NCI-H1694 (cell line): ENCODE measurements at places on chromosomes 16 and 17.

- DNase-seq: no peak
These were observed 56.7 kb upstream of the NKD1 start for GRCh38 chr16:50491516-50491915.

- no peak for DNase-seq
These were observed 14.1 kb upstream of the CCDC154 start for GRCh38 chr16:1458336-1458976.

GRCh38 chr17:21036361-21036881, 6.4 kb downstream of the USP22 start:
- no peak for DNase-seq

DNA sequence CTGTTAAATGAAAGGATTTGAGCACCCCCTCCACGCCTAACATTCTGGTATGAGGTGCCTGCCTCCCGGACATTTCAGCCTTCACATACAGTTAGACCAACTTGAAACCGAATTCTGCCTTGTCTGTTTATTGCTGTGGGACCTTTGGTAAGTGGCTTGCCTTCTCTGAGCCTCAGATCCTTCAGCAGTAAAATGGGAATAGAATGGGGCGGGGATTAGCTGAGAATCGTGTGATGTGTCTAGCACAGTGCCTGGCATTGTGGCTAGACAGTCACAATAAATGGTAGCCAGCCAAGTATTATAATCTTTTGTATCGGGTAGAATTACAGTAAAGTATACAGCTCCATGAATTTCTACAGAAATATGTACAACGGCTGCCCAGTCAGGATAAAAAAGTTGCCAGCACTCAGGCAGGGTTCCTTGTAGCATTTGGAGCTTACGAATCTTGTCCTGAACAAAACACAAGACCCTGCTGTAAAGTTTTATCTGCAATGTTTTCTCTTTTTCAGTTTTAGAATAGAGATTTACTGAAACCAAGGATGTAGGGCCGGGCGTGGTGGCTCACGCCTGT, 786 bp downstream of the TMC7 start:
- DNase-seq: no peak

GRCh38 chr17:74059479-74060240, 143.8 kb upstream of the RPL38 start:
- DNase-seq: peak; percentile 77

GRCh38 chr16:79562166-79562823, 38.2 kb downstream of the MAF start:
- no peak for DNase-seq

- DNase-seq: no peak
These were observed 612.6 kb upstream of the C16orf82 start for GRCh38 chr16:26454102-26454501.

- DNase-seq: no peak
These were observed 16.5 kb upstream of the CLEC3A start for GRCh38 chr16:78005881-78006280.

DNA sequence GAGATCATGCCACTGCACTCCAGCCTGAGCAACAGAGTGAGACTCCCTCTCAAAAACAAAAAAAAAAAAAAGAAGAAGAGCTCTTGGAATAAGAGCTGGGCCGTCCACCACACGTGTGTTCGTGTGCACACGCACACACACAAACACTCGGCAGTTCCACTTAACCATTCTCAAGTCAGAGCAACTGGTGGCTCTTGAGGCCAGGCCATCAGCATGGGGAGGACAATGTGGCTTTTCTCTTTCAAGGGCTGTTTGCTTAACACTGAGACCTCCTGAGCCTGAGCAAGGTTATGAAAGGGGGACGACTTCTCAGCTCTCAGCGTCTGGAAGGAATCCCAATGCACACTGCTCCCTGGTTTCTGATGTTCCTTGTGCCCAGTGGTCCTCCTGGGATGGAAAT, 444.9 kb downstream of the SOX9 start:
- DNase-seq: no peak

GRCh38 chr17:6346986-6347385, 87.9 kb downstream of the AIPL1 start:
- DNase-seq: no peak

- peak; percentile 10 for DNase-seq
These were observed 7.5 kb upstream of the ARMC5 start for GRCh38 chr16:31451681-31452351.

- no peak for DNase-seq
These were observed 20.0 kb downstream of the MYH10 start for GRCh38 chr17:8610558-8610957.

- DNase-seq: no peak
These were observed 14.4 kb downstream of the FLYWCH1 start for GRCh38 chr16:2925951-2926649.

GRCh38 chr16:14609716-14610115, 20.3 kb downstream of the PARN start:
- no peak for DNase-seq

- no peak for DNase-seq
These were observed 818 bp downstream of the DPH1 start for GRCh38 chr17:2030779-2031163.

DNA sequence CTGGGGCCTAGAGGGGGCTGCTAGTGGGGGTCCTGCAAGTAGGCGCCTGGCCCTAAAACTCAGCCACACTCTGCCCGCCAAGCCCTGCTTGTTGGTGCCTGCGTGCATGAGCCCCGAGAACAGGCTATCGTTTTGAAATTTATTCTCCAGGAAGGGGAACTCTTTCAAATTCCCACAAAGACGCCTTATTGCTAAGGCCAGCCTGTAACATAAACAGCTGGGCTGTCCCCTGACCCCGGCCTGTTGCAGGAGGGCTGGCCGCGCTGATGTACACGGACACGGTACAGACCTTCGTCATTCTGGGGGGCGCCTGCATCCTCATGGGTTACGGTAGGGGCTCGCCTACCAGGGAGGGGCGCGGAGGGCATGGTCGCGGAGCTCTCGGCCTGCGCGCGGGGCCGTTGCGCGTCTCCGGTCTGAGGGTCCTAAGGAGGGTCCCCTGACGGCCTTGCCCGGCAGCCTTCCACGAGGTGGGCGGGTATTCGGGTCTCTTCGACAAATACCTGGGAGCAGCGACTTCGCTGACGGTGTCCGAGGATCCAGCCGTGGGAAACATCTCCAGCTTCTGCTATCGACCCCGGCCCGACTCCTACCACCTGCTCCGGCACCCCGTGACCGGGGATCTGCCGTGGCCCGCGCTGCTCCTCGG, 4.3 kb downstream of the SLC5A2 start:
- DNase-seq: no peak

DNA sequence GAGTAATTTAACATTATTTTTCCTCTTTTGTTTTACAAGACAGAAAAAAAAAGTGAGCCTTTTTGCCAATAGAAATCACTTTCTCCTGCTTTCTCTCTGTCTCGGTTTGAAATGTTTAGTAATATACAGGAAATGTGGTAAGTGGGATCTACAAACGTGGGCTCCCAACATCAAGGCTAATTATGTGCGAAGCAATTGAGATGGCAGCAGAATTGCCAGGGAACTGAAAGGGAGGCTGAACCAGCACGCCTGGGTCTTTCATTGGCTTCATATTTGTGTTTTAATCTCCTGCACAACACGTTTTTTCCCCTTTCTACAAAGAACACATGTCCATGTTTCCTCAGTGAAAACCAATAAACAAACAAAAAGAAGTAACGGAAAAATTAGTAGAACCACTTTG, 743.9 kb upstream of the SOX9 start:
- DNase-seq: no peak

DNA sequence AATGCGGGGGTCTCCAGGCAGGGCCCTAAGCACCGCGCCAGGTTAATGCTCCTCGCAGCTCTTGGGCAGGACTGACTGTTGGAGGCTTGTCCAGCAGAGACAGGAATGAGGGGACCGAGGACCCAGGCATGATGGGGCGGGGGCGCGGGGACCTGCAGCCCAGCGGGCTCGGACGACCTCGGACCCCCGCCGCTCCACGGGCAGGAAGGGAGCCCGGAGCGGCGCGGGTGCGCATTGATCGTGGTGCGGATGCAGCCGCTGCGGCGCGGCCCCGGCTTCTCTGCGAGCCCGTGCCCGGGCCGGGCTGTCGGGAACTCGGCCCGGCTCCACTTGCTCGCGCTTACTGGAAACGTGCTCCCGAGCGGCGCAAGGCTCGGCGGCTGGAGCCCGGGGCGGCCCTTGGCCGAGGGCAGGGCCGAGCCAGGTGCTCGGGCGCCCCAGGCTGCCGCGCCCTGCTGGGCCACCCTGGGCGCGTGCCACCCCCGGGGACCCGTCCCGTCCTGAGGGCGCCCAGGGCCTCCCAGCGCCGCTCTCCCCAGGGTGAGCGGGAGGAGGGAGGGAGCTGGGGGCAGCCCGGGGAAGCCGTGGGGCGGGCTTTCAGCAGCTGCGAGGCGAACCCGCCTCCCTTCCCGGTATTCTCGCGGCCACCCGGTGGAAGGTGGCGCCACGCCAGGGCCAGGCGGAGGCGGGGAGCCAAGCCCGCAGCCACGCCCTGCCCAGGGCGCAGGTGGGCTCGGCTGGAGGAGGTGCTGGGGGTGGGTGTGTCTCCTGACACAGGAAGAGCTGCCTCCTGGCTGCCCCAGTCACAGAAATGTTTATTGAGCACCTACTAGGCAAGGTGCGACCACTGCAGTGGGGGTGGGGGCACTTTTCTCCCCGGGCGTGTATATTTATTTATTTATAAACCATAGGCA, 45.9 kb downstream of the SOCS3 start:
- peak; percentile 23 for DNase-seq

DNA sequence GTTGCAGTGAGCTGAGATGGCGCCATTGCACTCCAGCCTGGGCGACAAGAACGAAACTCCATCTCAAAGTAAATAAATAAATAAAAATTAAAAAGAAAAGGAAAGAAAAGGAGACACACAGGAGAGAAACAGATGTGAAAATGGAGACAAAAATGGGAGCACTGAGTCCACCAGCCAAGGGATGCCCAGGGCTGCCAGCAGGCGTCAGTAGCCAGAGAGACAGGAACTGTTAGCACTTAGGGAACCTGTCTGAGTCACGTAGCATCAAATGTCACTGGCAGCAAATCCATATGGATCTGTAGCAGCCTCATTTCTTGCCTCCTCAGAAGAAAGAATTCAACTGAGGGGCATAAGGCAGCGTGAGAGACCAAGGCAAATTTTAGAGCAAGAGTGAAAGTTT, 79.7 kb downstream of the CYLD start:
- no peak for DNase-seq

DNA sequence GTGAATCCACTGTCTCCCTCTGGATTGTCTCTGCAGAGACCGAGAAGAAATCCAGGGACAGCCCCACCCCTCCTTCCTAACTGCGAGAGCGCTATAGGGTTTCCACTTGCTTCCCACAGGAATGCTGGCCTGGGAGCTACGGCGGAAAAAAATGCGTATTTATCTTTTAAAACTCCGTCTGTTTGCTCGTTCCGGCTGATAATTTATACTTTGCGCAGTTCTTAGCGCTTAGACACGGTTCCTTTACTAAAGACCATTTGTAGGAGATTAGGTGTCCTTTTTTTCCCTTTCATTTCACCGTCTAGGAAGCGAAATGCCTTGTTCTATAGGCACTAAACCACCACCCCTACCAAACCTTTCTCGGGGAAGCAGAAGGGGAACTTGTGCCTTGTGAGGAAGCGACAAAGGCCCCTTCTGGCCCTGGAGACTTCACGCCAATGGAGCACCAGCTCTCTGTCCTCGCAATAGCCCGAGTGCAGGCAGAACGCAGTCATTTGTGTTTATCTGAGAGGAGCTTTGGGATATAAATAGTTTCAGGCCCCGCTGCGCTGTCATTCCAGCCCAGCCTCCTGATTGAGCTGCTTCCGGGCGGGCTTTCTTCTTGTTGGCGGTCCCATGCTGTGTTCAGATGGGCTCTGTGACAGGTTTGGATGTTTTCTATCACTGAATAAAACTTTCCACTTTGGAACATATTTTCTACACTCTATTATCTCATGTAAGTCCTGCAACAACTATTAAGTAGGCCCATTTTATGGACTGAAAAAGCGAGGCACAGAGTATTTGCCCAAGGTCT, 791 bp upstream of the SUPT4H1 start:
- peak; percentile 8 for DNase-seq

GRCh38 chr17:48503747-48504146, 27.1 kb downstream of the HOXB1 start:
- DNase-seq: no peak

GRCh38 chr16:2592786-2593185, 55.0 kb downstream of the PDPK1 start:
- no peak for DNase-seq

DNA sequence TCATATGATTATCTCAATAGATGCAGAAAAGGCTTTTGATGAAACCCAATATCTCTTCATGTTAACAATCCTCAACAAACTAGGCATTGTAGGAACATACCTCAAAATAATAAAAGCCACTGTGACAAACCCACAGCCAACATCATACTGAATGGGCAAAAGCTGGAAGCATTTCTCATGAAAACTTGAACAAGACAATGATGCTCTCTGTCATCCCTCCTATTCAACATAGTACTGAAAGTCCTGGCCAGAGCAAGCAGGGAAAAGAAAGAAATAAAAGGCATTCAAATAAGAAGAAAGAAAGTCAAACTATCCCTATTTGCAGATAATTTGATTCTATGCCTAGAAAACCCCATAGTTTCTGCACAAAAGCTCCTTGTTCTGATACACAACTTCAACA, 999.2 kb upstream of the GOT2 start:
- DNase-seq: no peak

DNA sequence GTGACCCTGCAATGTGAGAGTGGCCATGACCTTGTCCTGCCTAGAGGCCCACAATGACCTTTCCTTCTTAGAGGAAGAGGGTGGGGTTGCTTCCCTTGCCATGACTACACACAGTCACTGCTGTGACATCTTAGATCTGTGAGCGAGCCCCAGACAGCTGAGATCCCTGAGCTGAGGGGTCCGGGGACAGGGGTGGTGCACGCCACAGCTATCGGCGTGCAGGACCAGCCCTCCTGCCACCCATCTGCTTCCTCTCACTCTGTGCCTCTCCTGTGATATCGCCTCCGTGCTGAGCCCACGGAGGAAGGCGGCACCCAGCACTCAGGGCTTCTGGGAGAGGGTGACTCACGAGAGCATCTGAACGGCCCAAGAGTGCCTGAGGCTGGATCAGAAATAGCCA, 35.2 kb downstream of the KIAA0513 start:
- no peak for DNase-seq
